ENCODE measurements at places on chromosomes 7 and 10.

GRCh38 chr10:117698809-117699208 lies 156.3 kb downstream of the EMX2 start:
- no peak for DNase-seq

GRCh38 chr10:69864321-69864720 lies 62.6 kb downstream of the COL13A1 start:
- no peak for DNase-seq

GRCh38 chr10:84412482-84412881 lies 84.1 kb downstream of the CCSER2 start:
- DNase-seq: no peak

DNA sequence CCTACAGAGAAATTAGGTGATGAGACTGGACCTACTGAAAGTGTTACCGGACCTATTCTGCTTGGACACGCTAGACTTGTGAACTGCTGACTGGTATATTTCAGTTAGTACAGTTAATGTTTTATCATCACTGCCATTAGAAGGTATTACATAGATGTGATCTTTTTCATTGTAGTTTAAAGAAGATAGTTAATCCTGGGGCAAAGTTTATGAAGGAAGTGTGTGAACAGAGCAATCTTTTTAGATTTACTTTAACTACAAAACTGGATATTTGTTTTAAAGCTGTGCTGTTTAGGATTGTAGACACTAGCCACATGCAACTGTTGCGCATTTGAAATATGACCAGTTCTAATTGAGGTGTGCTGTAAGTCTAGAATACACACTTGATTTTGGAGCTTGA lies 446.7 kb downstream of the AUTS2 start:
- DNase-seq: no peak
